ENCODE measurements at places on chromosomes 13 and 19.

GRCh38 chr19:1680976-1681375, 28.6 kb upstream of the TCF3 start:
- no peak overlapping the region for H3K27ac ChIP-seq
- no peaks in the 10 kb centered on the region for H3K36me3 ChIP-seq
- DNase-seq: no peak
- H3K4me3 ChIP-seq: no peak overlapping the region
- H3K27me3 ChIP-seq: peaks cover 23% of the 10 kb centered on the region

GRCh38 chr13:74166261-74167004, 32.2 kb upstream of the KLF12 start:
- H3K27ac ChIP-seq: no peak overlapping the region
- H3K27me3 ChIP-seq: peaks cover 31% of the 10 kb centered on the region
- no peak overlapping the region for H3K4me3 ChIP-seq
- no peak for DNase-seq
- H3K36me3 ChIP-seq: no peaks in the 10 kb centered on the region

- H3K36me3 ChIP-seq: peaks cover 2% of the 10 kb centered on the region
- no peaks in the 10 kb centered on the region for H3K27me3 ChIP-seq
- H3K4me3 ChIP-seq: no peak overlapping the region
Measured at GRCh38 chr19:34666200-34666957, 10.6 kb downstream of the SCGB2B2 start.

- H3K27ac ChIP-seq: no peak overlapping the region
- H3K4me1 ChIP-seq: peaks cover 16% of the 10 kb centered on the region
- H3K27me3 ChIP-seq: no peaks in the 10 kb centered on the region
- no peak for DNase-seq
- H3K36me3 ChIP-seq: peaks cover 76% of the 10 kb centered on the region
- H3K4me3 ChIP-seq: no peak overlapping the region
Measured at GRCh38 chr19:57825511-57825910, 4.6 kb upstream of the ZNF587B start.

- no peak overlapping the region for H3K4me3 ChIP-seq
- no peaks in the 10 kb centered on the region for H3K4me1 ChIP-seq
- H3K36me3 ChIP-seq: no peaks in the 10 kb centered on the region
- DNase-seq: no peak
- peaks cover 6% of the 10 kb centered on the region for H3K27me3 ChIP-seq
- no peak overlapping the region for H3K27ac ChIP-seq
Measured at GRCh38 chr13:36872621-36873020, 47.4 kb downstream of the SMAD9 start.

- no peaks in the 10 kb centered on the region for H3K27me3 ChIP-seq
- no peaks in the 10 kb centered on the region for H3K4me1 ChIP-seq
- no peaks in the 10 kb centered on the region for H3K36me3 ChIP-seq
- DNase-seq: no peak
- no peak overlapping the region for H3K4me3 ChIP-seq
Measured at GRCh38 chr13:86892330-86892729, 778.8 kb upstream of the SLITRK5 start.

- H3K27ac ChIP-seq: no peak overlapping the region
- H3K4me3 ChIP-seq: no peak overlapping the region
- DNase-seq: no peak
- peaks cover 60% of the 10 kb centered on the region for H3K4me1 ChIP-seq
- H3K36me3 ChIP-seq: peaks cover 8% of the 10 kb centered on the region
- H3K27me3 ChIP-seq: peaks cover 18% of the 10 kb centered on the region
Measured at GRCh38 chr19:16263141-16263761, 61.4 kb upstream of the KLF2 start.

- no peak overlapping the region for H3K4me3 ChIP-seq
- H3K27ac ChIP-seq: no peak overlapping the region
- H3K36me3 ChIP-seq: no peaks in the 10 kb centered on the region
- peaks cover 8% of the 10 kb centered on the region for H3K4me1 ChIP-seq
- DNase-seq: peak; percentile 67
- H3K27me3 ChIP-seq: peaks cover 2% of the 10 kb centered on the region
Measured at GRCh38 chr19:46542428-46543230, 47.0 kb upstream of the PNMA8B start.

GRCh38 chr13:31421756-31422155, 222.0 kb downstream of the B3GLCT start:
- H3K4me3 ChIP-seq: no peak overlapping the region
- H3K4me1 ChIP-seq: peaks cover 2% of the 10 kb centered on the region
- H3K27me3 ChIP-seq: peaks cover 12% of the 10 kb centered on the region
- no peaks in the 10 kb centered on the region for H3K36me3 ChIP-seq
- no peak for DNase-seq
- no peak overlapping the region for H3K27ac ChIP-seq

DNA sequence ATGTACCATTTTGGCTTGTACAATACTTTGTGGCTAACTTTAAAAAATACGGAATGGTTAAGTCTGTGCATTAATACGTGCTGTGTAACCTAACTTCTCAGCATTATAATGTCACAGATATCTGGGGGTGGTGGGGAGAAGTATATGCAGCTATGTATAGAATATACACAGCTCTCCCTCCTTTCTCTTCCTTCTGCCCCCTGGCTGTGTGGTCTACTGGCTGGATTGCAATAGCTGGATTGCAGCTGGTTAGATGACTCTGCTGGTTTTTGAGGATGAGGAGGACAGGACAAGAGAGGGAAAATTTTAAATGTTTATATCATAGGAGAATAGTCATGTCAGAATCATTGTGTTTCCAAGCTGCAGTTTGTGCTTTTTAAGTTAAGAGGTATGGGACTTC, 9.7 kb downstream of the RNASEH2B start:
- H3K36me3 ChIP-seq: peaks cover 58% of the 10 kb centered on the region
- no peak overlapping the region for H3K4me3 ChIP-seq
- peaks cover 39% of the 10 kb centered on the region for H3K4me1 ChIP-seq
- no peaks in the 10 kb centered on the region for H3K27me3 ChIP-seq
- no peak for DNase-seq

GRCh38 chr13:72505376-72505775, 222.1 kb downstream of the MZT1 start:
- H3K27ac ChIP-seq: no peak overlapping the region
- H3K36me3 ChIP-seq: no peaks in the 10 kb centered on the region
- H3K4me3 ChIP-seq: no peak overlapping the region

- no peak overlapping the region for H3K4me3 ChIP-seq
- no peaks in the 10 kb centered on the region for H3K36me3 ChIP-seq
Measured at GRCh38 chr19:46160233-46160775, 12.3 kb downstream of the IGFL2 start.

DNA sequence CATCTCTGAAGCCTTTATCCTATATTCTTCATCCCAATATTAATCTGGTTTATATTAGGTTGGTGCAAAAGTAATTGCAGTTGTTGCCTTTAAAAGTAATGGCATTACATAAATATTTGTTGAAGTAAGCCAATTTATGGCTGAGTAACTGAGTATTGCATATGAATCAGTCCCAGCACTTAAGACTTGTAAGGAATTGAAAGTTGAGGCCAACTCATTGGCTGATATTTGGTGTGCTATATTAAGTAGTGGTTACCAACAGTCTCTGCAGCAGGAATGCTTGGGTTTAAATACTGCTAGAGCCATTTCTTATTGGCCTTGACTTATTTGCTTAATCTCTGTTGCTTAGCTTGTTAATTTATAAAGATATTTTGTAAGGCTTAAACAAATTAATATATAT, 460.7 kb downstream of the GPC6 start:
- H3K4me1 ChIP-seq: no peaks in the 10 kb centered on the region
- no peak overlapping the region for H3K4me3 ChIP-seq
- no peaks in the 10 kb centered on the region for H3K36me3 ChIP-seq
- H3K27me3 ChIP-seq: no peaks in the 10 kb centered on the region
- H3K27ac ChIP-seq: no peak overlapping the region

DNA sequence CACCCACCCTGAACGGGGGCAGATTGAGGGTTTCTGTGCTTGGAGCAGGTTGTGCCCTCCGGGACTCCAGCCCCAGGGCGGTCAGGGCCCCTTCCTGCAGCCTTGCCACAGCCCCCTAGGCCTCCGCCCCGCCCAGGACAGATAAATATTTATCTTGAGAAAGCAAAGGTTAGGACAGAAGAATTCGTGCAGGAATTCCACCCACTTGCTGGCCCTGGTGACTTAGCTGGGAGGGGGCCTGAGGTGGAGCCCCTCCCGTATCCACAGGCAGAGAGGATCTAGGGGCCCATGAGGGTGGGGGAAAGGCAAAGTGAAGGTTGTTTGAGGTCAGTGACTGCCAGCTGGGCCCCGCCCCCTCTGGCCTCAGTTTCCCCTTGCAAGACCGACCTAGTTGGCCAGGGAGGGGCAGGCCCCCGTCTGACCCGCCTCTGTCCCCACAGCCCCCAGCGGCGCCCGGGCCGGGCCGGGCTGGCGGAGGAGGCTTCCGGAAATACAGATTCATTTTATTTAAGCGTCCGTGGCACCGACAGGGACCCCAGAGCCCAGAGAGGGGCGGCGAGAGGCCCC, 5.2 kb downstream of the MIDN start:
- DNase-seq: no peak
- peaks cover 31% of the 10 kb centered on the region for H3K36me3 ChIP-seq
- peak overlapping the region; percentile 82 for H3K27ac ChIP-seq
- peak overlapping the region; percentile 82 for H3K4me3 ChIP-seq
- H3K4me1 ChIP-seq: peaks cover 16% of the 10 kb centered on the region

GRCh38 chr13:59343132-59343531, 820.6 kb downstream of the DIAPH3 start:
- H3K36me3 ChIP-seq: no peaks in the 10 kb centered on the region
- no peaks in the 10 kb centered on the region for H3K27me3 ChIP-seq
- no peak overlapping the region for H3K4me3 ChIP-seq
- no peak overlapping the region for H3K27ac ChIP-seq
- DNase-seq: no peak
- H3K4me1 ChIP-seq: no peaks in the 10 kb centered on the region

DNA sequence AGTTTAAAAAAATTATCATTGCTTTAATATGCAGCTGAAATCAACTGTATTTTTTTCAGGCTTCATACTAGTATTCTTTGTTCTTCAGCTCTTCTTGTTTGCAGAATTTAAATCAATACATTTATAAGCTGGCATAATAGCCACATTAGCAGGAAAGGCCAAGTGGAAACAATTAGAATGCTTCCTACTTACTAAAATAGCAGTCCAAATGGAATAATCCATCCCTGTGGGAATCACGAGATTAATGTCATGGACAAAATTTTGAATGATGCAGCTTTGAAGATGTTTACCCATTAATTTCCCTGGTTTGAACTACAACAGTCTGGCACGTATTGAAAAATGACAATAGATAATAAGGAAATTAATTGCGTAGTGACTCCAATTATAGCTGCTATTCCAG, 2650.8 kb downstream of the PCDH9 start:
- H3K27me3 ChIP-seq: no peaks in the 10 kb centered on the region
- DNase-seq: no peak
- no peaks in the 10 kb centered on the region for H3K4me1 ChIP-seq
- no peak overlapping the region for H3K27ac ChIP-seq
- no peak overlapping the region for H3K4me3 ChIP-seq

GRCh38 chr19:49808711-49809159, 4.4 kb downstream of the FUZ start:
- H3K27ac ChIP-seq: peak overlapping the region; percentile 76
- H3K4me1 ChIP-seq: peaks cover 26% of the 10 kb centered on the region
- peak overlapping the region; percentile 83 for H3K4me3 ChIP-seq
- H3K36me3 ChIP-seq: peaks cover 5% of the 10 kb centered on the region

DNA sequence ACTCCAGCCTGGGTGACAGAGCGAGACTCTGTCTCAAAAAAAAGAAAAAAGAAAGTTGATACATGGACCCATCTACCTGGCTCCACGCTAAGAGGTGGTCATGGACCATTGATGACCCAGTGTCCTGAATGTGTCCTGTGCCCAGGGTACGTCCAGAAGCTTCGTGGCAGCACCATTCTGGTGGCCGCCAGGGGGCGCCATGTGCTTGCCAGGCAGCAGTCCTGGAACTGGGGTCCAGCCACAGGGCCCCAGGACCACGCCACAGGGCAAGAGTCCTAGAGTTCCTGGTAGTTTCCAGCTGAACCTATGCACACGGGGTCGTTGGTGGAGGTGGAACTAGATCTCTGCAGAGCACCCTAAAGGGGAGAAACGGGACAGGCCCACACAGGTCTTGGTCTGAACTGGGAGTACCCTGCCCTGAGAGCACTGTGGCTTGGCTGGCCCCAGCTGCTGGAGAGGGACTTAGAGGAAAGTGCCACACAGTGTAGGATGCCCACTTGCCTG, 19.9 kb upstream of the FBXO27 start:
- H3K36me3 ChIP-seq: no peaks in the 10 kb centered on the region
- H3K4me3 ChIP-seq: no peak overlapping the region
- DNase-seq: peak; percentile 50
- peaks cover 2% of the 10 kb centered on the region for H3K27me3 ChIP-seq
- H3K4me1 ChIP-seq: no peaks in the 10 kb centered on the region

DNA sequence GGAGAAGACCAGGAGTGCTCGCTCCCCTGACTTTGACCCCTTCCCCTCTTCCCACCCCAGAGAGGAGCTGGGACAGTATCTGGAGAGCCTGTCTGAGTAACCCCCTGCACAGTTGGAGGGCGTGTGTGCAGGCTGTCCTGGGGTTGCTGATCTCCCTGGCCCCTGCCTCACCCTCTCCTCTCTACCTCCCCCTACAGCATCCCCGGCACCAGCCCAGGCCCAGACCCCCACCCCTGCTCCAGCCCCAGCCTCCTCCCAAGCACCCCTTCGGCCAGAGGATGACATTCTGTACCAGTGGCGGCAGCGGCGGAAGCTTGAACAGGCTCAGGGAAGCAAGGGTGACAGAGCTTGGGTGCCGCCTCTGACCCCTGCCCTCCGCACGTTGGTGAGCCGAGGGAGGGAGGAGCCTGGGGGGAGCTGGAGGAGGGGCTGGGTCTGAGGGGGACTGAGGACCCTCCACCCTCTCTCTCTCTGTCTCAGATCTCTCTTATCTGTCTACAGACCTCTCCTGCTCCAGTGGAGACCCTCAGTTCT, 8.7 kb downstream of the PROSER3 start:
- H3K4me3 ChIP-seq: no peak overlapping the region
- H3K27ac ChIP-seq: no peak overlapping the region
- peaks cover 30% of the 10 kb centered on the region for H3K36me3 ChIP-seq
- H3K4me1 ChIP-seq: no peaks in the 10 kb centered on the region

DNA sequence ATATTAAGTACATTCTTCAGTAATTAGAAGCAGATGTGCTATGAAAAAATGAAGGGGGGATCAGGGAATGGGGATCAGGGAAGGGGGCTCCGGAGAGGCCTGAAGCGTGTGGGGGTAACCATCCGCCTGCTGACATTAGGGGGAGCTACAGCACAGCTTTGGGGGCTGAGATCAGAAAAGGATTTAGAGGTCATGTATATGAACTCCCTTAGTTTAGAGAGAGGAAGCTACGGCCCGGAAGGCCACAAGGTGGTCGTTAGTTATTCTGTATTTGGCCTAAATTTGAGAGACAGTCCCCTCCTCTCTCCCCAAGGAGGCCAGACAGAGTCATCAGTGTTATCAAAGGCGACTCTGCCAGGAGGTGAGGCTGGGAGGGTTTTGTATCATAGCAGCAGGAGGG, 99.0 kb downstream of the TM9SF2 start:
- H3K4me3 ChIP-seq: no peak overlapping the region
- H3K36me3 ChIP-seq: peaks cover 2% of the 10 kb centered on the region
- H3K4me1 ChIP-seq: peaks cover 14% of the 10 kb centered on the region

- no peak for DNase-seq
- H3K4me3 ChIP-seq: no peak overlapping the region
- no peaks in the 10 kb centered on the region for H3K27me3 ChIP-seq
- H3K27ac ChIP-seq: no peak overlapping the region
Measured at GRCh38 chr19:41319500-41320184, 9.7 kb downstream of the CCDC97 start.

- no peak overlapping the region for H3K4me3 ChIP-seq
- H3K27ac ChIP-seq: no peak overlapping the region
- H3K36me3 ChIP-seq: peaks cover 26% of the 10 kb centered on the region
- no peaks in the 10 kb centered on the region for H3K27me3 ChIP-seq
- DNase-seq: no peak
Measured at GRCh38 chr13:48431431-48431830, 18.5 kb upstream of the LPAR6 start.

- H3K4me1 ChIP-seq: peaks cover 25% of the 10 kb centered on the region
- H3K36me3 ChIP-seq: peaks cover 56% of the 10 kb centered on the region
- no peak overlapping the region for H3K4me3 ChIP-seq
- peak overlapping the region; percentile 27 for H3K27ac ChIP-seq
- no peaks in the 10 kb centered on the region for H3K27me3 ChIP-seq
Measured at GRCh38 chr19:3056417-3057088, 5.7 kb downstream of the TLE5 start.
